LHCN-M2 (cell line): ENCODE measurements at places on chromosomes 13 and 19.

GRCh38 chr13:107968470-107968869 is 246.9 kb downstream of the LIG4 start:
- no peak for DNase-seq

GRCh38 chr19:28021259-28022185 is 1191.4 kb downstream of the UQCRFS1 start:
- no peak for DNase-seq

- no peak for DNase-seq
These were observed 65.3 kb downstream of the MAB21L1 start for GRCh38 chr13:35411059-35411744.

DNA sequence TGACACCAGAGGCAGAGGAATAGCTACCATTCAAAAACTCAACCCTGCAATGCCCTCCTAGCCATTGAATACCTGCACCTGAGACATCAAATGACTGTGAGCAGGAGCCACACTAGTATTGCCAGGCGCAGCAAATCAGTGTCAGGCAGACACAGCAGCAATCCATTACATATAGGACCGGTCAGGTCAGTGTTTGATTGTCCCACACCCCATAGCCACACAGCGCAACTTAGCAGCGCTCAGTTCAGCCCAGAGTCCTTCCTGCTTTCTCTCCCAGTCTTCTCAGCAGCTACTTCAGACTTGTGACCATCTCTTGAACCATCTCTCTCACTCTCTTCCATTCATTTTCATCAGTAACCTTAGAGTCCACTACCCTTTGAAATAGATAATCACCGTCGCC is 181.6 kb upstream of the GPR12 start:
- DNase-seq, result no peak

DNA sequence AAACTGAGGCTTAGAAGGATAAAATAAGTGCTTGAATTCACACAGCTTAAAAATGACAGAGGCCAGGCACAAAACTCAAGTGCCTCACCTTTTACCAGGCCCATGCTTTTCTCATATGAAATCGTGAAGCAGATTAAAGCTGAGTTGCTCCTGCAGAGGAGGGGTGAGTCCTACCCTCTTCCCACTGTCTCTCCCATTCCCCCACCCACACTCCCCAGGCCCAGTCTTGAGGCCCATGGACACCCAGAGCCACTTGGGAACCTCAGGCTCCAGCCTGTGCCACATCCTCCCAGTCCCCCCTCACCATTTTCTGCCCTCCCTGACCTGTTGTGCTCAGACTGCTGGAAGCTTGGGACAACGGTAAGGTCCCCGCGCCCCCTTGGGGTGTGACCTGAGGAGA is 17.5 kb downstream of the ZNF574 start:
- no peak for DNase-seq

- no peak for DNase-seq
These were observed 786.0 kb upstream of the KLHL1 start for GRCh38 chr13:70894258-70894657.

DNA sequence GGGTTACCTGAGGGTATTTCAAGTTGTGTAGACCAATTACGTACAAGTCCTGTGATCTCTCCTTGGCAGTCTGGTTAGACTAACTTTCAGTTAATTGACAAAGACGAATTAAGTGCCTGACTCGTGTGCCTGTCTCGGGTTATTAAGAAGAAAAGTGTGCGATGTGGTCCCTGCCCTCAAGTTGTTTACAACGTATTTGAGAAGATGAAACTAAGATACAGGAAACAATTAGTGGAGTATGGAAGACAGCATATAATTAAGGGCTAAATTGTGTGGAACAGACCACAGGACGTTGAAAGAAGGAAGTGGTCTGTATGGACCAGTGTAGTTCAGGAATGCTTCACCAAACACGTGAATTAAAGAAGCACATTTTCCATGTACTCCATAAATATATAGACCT is 49.2 kb downstream of the KLF5 start:
- no peak for DNase-seq

GRCh38 chr19:14476673-14477401 is 1.7 kb upstream of the PTGER1 start:
- peak; percentile 73 for DNase-seq

GRCh38 chr19:49338023-49338677 is 2.9 kb downstream of the CD37 start:
- DNase-seq, result no peak

DNA sequence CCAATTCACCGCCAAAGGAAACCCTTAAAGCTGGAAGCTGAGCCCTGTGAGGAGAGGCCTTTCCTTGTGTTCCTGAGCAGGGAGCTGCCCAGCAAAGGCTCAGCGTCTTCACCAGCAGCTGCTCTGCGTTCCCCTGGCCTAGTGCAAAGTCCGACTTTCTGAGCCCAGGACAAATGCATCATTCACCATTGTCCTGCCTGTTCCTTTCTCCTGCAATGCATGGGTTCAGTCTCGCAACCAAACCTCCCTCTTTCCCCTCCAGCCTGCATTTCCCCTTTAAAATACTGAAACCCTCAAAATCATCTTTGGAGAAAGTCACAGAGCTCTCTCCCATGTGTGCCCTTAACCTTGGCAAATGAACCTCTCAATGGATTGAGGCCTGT is 12.9 kb upstream of the TMEM255B start:
- peak; percentile 5 for DNase-seq

DNA sequence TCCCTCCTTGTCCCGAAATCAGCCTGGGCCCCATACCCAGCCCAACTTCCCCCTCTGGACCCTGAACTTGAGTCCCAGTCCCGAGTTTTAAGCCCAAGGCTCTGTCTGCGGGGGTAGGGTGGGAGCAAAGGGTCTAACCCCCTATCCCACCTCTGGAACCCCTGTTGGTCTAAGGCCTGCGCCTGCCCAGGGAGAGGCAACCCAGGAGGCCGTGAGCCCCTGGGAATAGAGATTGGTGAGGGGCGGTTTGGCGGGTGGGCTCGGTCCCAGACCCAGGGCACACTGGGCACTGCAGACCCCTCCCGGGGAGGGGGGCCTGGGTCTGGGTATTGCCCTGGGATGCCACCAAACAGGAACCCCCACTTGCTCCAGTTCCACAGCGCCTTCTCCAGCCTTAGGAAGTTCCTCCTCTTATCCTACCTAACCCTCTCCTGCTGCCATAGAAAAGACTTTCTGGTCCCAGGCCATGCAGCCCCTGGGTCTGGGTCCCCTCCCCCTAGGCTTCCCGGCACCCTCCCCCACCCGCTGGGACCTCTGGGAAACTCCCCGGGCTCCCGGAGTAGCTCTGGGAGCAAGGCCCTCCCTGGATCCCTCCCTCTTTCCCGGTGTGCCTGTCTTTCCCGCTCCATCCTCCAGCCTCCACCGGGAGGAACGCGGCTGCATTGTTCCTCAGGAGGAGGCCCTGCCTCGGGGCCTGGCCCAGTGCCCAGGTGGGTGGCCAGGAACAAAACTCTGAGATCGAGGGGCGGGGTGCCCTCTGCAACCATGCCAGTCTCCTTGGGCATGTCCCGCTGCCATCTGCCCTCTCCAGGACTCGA is 33.6 kb upstream of the NANOS3 start:
- DNase-seq, result no peak

DNA sequence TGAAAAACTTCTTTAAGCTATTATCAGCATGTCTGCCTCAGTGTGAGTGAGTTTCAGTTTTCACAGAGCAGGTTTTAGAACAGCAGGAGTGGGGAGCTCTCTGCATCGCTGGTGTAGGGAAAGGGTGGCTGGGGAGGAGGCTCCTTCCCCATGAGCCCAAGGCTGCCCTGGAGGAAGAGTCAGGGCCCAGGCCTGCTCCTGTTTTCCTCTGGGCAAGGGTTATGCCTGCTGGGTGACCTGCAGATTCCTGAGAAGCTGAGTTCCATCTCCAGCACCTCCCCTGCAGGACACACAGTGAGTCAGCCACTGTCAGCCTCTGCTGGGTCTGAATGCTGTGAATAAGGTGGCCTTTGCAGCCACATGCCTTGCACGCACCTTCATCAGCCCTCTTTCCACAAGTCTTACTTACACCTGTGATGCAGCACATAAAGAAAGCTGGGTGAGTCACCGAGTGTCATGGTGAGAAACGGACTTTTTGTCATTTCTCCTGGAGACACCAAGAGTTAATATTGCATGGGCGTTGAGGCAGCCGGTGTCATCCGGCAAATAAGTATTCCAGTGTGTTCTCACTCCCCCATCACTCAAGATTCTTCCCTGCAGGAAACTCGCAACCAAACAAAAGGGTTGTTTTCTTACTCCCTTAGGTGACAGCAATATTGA is 186.4 kb upstream of the KL start:
- DNase-seq, result peak; percentile 26

DNA sequence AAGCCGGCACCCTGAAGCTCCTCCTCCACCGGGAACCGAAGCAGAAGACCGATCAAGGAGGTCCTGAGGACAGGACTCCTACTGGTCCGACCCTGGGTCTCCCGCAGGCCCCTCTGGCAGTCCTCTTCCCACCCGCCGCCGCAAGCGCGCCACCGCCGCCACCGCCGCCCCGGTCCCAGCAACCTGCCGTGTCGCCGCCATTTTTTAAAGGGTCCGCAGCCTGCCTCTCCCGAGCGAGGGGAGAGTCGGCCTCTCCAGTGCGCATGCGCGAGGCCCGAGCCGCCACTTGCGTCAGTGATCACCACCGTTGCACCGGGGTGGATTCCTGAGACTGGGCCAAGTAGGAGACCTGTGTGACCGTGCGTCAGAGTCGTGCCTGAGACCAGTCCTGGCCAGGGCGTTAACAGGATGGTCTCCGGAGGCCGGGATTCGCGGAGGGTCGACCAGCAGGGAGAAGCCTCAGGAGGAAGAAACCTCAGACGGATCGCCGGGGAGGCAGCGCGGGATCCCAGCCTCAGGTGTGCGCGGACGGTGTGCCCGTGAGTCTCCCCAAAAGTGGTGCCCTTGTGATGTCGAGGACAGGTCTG is 51.6 kb downstream of the ZNF146 start:
- DNase-seq, result no peak

DNA sequence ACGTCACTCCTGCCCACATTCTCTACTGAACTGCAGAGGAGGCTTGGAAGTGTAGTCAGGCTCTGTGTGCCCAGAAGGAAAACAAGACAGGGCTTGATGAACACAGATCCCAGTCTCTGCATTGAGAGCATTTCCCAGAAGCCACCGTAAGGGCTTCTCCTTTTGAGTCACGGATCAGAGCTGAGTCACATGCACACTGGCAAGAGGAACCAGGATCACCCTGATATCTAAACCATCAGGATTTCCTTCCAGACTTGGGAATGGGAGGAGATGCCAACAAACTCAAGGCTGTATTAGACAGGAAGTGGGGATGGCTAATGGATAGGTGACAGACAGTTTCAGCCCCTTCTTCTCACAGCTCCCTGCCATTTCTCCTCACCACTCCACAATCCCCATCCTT is 17.7 kb upstream of the FBXO17 start:
- DNase-seq, result peak; percentile 71

DNA sequence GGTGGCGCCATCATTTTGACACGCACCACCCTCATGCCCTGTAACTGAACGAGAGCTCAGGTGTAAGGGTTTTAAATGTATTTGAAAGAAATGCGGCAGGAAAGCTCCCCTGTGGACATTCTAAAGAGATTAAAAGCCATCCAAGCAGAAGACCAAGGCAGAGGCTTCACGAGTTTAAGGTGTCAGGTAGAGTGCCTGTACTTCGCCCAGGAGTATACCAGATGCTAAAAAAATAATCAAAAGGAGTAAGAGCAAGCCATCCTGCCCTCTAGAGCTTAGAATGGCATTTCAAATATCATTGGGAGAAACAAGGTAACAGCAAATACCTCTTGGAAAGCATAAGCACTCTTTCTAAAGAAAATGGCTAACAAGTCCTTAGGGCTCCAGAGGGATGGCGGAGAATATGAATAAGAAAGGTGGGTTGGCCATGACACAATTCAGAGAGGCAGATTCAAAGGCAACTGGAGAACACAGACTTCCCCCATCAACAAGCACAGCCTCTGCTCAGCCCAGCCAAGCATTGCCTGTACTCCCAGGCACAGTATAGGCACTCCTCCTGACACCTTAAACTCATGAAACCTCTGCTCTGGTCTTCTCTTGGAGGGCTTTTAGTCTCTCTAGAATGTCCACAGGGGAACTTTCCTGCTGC is 447.6 kb downstream of the SUCLA2 start:
- no peak for DNase-seq

GRCh38 chr13:30652746-30653386 is 35.1 kb downstream of the USPL1 start:
- DNase-seq, result no peak

GRCh38 chr13:105153611-105154010 is 1381.9 kb downstream of the EFNB2 start:
- DNase-seq, result no peak

GRCh38 chr19:10929402-10929794 is 787 bp downstream of the TIMM29 start:
- no peak for DNase-seq

- DNase-seq, result no peak
These were observed 1.9 kb downstream of the GTPBP3 start for GRCh38 chr19:17339088-17339741.

DNA sequence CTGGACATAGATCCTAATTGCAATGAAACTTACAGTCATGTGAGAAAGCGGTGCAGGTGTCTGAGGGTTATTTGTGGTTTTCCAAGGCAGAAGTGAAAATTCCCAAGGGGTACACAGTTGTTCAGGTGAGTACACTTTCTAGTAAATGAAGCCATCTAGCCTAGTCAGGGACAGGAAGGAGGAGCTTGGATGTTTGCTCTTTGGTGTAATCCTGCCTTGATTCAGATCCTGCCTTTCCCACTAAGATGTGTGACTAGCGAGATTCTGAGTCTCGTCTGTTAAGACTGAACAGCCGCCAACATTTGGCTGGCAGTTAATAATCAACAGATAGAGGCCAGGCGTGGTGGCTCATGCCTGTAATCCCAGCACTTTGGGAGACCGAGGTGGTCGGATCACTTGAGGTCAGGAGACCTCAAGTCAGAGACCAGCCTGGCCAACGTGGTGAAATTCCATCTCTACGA is 2.5 kb downstream of the RPS9 start:
- no peak for DNase-seq

DNA sequence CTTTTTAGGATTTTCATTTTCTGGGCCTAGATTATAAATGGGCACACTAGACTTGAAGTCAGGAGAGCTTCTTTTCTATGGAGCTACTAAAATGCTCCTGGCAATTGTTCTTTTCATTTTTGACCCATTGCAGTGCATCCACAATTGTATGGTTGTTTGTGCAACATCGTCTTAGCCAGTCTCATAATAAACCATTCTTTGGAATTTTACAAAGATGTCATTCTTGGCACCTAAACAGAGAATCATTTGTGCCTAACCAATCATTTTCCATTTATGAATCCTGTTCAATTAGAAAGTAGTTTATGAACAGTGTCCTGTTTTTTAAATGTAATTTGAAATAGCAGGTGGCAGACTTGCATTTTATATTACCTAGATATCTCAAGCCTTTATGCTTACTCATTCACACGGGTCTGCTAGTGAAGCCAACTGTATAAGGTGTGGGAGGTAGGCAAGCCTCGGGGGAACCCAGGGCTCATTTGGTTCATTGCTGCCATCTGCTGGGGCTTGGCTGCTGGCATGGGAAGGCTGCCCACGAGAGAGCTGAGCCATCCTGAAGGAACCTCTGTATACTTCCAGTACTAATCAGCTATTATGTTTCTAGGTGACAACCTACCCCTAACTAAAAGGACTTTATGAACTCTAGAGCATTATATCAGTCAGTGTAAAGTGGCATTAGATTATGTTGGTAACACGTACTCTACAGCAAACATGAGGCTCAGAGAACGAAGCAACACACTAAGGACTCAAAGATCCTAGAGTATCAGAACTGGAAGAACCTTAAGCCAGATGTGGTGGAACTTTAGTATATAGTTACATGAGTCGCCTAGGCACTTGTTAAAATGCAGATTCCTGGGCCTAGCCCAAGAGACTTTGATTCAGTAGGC is 60.0 kb downstream of the TPT1 start:
- DNase-seq, result peak; percentile 78

- DNase-seq, result no peak
These were observed 698.7 kb upstream of the ARGLU1 start for GRCh38 chr13:107266657-107267056.
